ENCODE measurements at places on chromosomes 12 and 14.
A peak's percentile ranks its signal among the peaks of the same experiment; 100 is the strongest.

GRCh38 chr12:16520328-16520727, 85.6 kb downstream of the LMO3 start:
- no peak for DNase-seq

- no peak for DNase-seq
Measured at GRCh38 chr14:68271913-68272391, 452.4 kb downstream of the RAD51B start.

- no peak for DNase-seq
Measured at GRCh38 chr12:112969547-112970306, 8.6 kb upstream of the OAS2 start.

DNA sequence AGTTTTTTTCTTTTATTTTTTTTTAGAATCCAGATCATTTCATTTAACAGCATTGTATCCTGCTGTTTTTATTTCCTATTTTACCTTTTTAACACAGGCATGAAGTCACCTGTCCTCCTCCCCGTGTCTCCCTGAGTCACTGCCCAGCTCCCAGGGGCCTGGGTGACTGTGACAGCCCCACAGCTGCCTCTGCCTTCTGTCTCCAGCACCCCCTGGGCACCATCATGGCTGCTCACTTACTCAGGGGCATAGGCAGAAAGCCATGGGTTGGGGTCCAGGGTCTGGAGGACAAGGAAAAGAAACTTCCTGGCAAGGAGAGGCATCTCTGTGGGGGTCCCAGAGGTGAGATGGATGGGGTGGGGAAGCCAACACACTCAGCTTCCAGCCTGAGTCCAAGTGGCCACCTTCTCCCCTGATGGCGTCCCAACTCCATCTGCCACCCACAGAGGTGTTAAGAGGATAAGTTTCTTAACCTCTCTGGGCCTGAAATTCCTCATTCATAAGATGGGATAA, 25.3 kb downstream of the TMEM63C start:
- DNase-seq: no peak

DNA sequence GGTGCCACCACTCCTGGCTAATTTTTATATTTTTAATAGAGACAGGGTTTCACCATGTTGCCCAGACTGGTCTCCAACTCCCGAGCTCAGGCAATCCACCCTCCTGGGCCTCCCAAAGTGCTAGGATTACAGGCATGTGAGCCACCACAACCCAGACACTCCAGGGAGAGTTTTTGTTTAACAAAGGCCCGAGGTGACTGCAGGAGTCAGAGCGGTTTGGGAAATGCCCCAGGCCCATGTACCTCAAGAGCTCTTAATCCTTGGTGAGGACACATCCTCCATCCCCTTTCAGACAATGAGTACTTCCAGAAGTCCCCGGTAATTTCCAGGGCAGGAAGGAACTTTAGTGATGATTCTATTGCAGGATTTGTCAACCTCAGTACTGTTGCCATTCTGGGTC, 176.0 kb downstream of the ESRRB start:
- peak; percentile 78 for DNase-seq

- no peak for DNase-seq
Measured at GRCh38 chr12:54017027-54017788, 8.4 kb downstream of the HOXC8 start.

DNA sequence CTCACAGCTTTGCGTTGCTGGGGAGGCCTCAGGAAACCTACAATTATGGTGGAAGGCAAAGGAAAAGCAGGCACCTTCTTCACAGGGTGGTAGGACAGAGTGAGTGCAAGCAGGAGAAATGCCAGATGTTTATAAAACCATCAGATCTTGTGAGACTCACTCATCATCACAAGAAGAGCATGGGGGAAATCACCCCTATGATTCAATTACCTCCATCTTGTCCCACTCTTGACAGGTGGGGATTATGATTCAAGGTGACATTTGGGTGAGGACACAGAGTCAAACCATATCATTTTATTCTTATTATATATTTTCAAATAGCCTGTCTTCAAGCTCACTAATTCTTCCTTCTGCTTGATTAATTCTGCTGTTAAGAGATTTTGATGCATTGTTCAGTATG, 665.3 kb downstream of the TRHDE start:
- DNase-seq: no peak

DNA sequence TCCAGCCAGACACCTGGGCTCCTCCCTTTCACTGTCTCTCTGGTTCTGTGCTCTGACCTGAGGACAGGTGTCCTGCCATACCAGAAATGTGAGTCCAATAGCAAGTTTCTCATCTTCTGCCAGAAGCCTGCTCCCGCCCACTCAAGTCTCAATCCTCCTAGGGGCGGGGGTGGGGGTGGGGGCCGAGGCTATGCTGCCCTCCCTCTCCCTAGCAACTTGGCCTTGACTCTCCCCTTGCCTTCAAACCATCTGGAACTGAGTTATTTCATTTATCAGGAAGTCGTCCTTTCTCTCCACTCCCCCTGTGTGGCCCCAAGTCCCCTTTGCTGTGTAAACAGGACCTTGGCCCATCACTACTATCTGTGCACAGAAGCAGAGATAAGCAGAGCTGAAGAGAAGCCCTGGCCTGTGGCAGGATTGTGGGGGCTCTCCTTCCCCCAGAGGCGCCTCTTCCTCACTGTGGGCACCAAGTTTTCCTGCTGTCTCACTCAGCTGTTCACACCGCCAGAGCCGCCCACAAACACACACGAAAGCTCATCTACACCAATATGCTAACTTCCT, 117.1 kb downstream of the DPF3 start:
- DNase-seq: no peak

- DNase-seq: no peak
Measured at GRCh38 chr14:58215191-58215914, 15.4 kb downstream of the ACTR10 start.

DNA sequence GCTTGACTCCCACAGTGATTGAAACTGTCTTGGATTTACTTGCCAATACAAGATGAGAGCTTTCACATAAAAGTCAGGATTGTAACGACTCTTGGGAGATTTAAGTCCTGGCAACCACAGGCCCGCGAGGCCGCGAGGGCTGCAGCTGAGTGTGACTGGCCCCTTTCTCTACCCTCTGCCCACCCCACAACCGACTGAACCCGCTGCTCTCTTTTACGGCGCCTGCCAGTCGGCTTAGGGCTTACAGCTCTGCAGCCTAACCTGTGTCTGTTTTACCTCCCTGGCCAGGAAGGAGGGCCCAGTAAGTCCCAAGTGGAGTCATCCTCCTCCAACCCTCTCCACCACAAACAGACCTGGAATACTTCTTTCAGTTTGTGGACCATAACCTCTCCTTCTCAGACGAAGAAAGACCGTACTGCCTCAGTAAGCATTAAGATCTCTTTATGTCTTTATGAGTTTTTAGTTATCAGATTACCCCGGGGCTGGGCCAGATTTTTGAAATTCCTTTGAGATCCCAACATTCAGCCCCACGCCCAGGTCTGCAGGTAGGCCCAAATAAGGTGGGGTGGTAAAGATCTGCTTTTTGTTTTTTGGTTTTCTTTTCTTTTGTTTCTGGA, 12.6 kb upstream of the TIGAR start:
- DNase-seq: no peak

- DNase-seq: no peak
Measured at GRCh38 chr14:93003945-93004698, 81.2 kb downstream of the CHGA start.

DNA sequence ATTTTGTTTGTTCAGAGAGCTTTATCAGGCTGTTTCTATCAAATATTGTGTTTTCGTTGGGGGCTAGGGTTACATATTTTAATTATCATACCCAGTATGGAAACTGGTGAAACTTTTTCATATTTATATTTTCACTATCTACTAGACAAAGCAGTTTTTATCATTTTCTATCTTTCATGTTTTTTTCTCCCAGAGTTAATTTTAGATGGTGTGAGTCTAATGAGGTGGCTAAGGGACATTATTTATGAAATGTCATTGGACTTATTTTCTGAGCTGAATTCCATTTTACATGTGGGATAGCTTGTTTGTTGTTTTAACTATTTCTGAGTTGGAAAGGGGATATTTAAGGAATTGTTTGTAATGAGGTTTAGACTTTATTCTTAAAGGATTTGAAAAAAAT, 100.3 kb downstream of the TMTC2 start:
- DNase-seq: no peak
